ENCODE measurements at places on chromosomes 13 and 19.

GRCh38 chr19:16441661-16442162 lies 30.1 kb downstream of the EPS15L1 start:
- DNase-seq, result no peak

GRCh38 chr13:22944378-22944777 lies 236.4 kb upstream of the SGCG start:
- no peak for DNase-seq

- DNase-seq, result no peak
Measured at GRCh38 chr19:10554760-10555609, 10.8 kb downstream of the KRI1 start.

GRCh38 chr13:70080012-70080411 lies 27.6 kb upstream of the ATXN8OS start:
- DNase-seq, result no peak

GRCh38 chr19:6717036-6717435 lies 3.4 kb downstream of the C3 start:
- no peak for DNase-seq

GRCh38 chr19:54203151-54203611 lies 2.5 kb downstream of the RPS9 start:
- DNase-seq, result no peak

DNA sequence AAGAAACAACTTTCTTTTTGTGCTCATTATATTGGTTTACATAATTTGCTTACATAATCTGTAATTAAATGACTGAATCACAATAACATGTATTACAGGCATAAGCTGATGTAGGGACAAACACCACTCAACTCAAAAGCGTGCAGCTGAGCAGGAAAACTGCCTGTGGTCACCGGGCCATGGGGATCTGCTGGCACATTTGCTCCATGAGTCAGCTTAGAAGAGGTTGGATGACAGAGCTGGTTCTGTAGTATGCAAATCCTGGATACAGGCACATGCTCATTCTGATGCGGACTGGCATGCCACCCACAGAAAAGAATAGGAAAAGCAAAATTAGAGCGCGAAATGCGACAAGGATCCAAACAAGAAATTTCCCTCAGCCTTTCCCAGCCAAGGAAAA lies 128.6 kb downstream of the USP12 start:
- DNase-seq, result no peak

DNA sequence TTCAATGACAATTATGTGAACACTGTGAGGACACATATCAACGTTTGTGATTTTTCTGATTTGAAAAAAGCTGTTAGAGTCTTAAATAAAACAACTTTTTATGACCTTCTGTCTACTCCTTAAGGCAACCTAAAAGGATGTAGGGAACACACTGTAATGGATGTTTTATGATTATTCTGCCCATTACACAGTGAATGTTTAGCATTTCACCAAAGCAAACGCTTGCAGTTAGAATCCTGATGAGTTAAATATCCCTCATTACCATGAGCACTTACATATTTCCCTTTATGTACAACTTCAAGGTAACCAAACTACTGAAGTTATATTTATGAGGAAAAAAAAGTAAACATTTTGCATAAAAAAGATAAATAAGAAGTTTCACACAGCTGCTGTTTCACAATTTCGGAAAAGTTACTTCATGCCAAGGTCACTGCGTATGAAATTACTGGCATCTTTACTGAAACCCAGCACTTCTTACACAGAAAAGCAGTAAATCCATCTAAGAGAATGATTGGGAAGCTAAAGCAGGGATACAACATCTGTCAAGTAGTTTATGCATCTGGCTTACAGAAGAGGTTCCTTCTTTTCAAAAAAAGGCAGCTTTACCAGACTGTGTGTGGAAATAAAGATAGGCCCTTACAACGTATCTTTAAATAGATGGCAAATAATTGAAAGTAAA lies 733.7 kb upstream of the ATXN8OS start:
- no peak for DNase-seq

DNA sequence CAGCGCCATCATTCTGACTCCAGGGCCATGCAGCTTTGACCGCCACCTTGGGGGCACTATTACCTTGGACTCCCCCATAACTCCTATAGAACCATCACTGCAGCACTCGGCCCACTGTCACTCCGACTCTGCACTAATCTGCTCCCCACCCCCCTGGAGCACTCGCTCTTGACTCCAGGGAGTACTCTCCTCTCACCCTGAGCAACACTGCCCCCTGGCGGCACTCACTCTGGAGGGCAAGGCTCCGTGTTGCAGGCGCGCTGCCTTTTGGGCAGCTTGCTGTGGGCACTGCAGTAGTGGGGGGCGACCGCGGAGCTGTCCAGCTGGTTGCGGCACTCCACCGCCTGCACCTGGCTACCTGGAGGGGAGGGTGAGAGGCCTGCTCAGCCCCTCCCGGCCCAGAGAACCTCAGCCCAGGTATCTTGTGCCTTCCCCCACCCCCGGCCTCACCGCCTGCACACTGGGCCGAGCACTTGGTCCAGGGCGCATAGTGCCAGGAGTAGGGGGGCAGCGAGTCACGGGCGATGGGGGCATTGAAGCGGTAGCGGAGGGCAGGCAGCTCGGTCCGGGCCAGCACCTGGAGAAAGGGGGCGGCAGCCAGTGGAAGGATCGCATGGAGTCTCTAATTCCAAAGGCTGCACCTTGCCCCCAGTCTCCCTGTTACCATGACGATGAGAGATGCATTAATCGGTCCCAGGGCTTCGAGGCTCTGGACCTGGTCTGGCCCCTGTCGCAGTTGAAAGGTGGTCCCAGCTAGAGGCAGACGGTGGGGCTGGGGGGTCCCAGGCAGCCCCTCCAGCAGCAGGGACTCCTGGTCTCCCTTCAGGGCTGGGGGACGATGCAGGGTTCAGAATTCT lies 8.9 kb upstream of the MYO1F start:
- DNase-seq, result no peak

- no peak for DNase-seq
Measured at GRCh38 chr19:33524024-33524664, 2.6 kb upstream of the PEPD start.

DNA sequence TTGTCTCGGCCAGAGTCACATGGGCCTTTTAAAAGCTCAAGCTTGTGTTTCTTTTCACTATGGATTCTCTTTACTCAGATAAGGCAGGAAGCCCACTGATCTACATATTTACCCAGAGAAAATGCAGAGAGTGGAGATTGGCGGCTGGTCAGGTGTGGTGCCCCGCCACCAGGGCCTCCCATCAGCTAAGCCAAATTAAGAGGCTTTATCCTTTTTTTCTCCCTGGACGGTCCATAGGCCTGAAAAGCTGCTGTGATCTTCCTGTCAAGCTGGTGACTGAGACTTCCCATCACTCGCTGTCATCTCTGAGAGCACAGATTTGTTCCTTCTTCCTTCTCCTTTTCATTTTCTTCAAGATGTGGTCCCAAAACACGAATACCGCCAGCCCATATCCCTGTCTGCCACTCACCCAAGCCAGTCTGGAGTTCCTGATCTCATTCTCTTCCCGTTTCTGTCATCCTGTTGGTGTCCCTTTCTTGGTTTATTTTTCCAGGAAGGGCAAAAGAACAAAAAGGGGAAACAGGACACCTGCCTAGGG lies 1.9 kb downstream of the SAFB start:
- no peak for DNase-seq

DNA sequence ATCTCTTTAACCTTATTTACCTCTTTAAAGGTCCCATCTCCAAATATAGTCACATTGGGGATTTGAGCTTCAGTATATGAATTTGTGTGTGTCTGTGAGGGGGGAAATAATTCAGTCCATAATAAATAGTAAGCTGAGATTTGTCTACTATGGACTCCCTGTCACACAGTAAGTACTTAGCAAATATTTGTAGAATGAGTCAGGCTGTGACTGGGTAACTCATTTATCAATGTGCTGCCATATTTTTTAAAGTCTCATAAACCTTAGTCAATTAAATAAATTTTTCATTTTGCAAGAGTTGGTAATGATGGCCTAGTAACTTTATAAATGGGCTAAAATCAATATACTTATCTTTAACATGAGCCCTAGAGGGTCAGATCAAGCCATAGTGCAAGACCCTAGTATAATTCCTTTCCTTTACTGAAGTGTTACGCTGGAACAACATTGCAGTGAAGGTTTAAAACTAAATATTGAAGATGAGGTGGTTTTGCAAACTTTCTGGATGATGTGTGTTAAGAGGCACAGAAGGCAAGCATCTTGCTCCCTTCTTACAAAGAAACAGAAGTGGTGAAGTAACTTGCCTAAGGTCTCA lies 305.1 kb downstream of the KCNRG start:
- no peak for DNase-seq

DNA sequence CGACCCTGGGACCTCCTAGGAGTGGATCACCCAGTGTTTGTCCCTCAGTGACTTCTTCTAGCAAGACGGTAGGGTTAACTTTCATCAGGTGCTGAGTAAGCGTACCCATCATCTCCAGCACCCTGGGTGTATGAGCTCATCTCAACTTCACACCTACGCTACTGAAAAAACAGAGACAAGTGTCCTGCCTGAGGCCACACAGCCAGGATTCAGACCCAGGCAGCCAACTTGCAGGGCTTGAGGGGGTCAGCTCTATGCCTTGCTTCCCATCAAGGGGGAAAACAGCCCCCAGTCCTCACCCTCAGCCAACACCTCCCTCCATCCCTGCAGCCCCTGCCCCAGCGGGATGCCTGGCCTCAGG lies 4.6 kb downstream of the TLE2 start:
- DNase-seq, result no peak

DNA sequence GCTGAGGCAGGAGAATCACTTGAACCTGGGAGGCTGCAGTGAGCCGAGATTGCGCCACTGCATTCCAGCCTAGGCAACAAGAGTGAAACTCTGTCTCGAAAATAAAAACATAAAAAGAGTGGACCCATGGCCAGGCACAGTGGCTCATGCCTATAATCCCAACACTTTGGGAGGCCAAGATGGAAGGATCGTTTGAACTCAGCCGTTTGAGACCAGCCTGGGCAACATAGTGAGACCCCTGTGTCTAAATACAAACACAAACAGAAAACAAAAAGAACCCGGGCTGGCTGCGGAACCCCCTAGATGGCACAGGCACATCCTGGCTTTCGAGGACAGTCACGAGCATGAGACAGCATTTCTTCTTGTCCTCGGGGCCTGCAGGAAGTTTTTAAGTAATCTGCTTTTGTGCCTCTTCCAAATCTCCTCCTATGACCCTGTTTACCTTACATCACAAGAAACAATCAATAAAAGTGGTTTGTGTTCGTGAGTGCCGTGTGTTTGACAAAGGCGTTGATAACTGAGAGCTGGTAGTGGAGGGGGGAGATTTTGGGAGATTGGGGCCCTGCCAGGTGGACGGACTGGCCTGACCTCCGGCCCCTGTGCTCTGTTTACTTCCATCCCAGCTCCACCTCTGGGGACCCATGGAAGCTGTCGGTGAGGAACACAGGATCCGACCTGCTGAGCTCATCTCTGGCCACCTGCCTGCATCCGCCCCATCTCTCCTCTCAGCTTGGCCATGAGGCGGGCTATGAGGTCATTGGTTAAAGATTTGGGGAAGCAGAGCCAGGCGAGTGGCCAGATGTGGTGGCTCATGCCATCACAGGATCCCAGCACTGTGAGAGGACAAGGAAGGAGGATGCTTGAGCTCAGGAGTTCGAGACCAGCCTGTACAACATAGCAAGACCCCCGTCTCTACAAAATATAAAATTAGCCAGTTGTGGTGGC lies 5.9 kb upstream of the GDF15 start:
- DNase-seq, result no peak

- no peak for DNase-seq
Measured at GRCh38 chr19:12872255-12872654, 9.0 kb downstream of the DNASE2 start.

- DNase-seq, result no peak
Measured at GRCh38 chr19:45346449-45346848, 5.9 kb downstream of the KLC3 start.

DNA sequence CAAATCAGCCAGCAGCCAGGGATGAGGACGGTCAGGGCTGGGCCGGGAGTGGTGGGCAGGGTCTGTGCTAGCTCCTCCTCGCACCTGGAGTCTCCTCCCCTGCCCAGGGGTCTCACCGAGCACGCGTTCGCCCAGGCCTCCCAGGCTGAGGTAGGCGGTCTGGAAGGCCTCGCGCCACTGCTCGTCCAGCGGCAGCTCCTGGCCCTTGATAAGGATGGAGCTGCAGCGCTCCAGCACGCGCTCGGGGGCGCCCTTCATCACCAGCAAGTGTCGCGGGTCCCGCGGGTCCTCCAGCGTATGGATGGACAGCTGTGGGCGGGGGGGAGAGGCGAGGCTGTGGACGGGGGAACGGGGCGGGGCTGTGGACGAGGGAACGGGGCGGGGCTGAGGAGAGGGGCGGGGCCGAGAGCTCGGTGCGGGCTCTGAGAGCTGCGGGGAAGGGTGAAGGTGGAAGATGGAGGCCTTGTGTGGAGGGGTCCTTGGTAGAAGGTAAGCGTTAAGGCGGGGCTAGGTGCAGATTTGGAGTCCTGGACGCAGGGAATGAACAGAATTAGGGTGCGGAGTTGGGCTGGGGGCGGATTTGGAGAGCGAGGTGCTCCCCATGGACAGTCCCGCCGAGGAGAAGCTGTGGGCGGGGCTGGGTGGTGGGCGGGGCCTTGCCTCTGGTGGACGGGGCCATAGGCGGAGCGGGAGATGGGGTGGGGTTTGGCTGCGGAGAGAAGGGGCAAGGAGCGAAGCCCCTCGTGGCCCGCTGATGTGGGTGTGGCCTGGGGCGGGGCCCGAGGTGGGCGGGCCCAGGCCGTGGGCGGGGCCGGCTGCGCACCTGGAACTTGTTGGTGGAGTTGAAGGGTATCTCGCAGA lies 5.7 kb downstream of the ATP4A start:
- DNase-seq, result peak; percentile 36

DNA sequence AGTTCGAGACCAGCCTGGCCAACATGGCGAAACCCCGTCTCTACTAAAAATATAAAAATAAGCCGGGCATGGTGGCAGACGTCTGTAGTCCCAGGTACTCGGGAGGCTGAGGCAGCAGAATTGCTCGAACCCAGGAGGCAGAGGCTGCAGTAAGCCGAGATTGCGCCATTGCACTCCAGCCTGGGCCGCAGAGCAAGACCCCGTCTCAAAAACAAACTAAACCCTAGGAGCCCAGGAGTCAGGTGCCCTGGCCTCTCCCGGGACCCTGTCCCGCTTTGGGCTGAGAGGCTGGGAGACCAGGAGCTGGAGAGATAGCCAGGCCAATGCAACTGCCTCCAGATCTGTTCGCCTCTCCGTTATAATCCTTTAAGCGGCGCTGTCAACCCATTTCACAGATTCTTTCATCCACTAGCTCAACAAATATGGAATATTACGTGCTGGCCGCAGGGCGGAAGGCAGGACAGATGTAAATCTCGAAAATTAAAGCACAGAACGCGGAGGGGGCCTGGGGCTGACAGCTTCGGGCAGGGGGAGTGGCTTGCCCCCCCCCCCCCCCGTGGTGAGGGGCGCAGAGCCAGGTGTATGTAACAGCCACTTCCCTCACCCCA lies 5.3 kb upstream of the MYBPC2 start:
- no peak for DNase-seq

DNA sequence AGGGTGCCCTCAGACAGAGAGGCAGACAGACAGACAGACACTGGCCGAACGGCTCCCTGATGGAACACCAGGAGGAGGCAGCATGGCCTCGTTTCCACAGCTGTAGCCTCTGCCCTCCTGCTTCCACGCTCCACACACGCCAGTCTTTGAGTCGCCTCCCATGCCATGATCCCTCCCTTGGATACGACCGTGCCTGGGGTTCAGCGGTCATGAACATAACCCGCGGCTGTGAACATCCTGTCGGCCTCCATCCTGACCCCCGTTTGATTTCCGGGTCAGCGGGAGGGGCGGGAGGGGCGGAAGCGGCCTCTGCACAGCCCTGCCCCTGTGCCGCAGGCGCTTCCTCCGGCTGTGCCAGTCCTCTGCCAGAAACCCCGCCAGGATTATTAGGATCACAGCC lies 23.4 kb downstream of the GP6 start:
- DNase-seq, result no peak

GRCh38 chr13:93029536-93029935 lies 197.1 kb upstream of the GPC6 start:
- DNase-seq, result no peak

- DNase-seq, result no peak
Measured at GRCh38 chr13:113732176-113732960, 26.7 kb upstream of the TMEM255B start.
